ENCODE measurements at places on chromosomes 4 and X.

- DNase-seq: peak; percentile 90
Measured at GRCh38 chr4:182143822-182144625, 99.2 kb upstream of the TENM3 start.

- peak; percentile 74 for DNase-seq
Measured at GRCh38 chrX:53048169-53049126, at the start of gene GPR173. Gene GPR173, plus strand, starts transcription at chrX:53048789. Its CDS starts 27,833 bp downstream, at chrX:53076622.

DNA sequence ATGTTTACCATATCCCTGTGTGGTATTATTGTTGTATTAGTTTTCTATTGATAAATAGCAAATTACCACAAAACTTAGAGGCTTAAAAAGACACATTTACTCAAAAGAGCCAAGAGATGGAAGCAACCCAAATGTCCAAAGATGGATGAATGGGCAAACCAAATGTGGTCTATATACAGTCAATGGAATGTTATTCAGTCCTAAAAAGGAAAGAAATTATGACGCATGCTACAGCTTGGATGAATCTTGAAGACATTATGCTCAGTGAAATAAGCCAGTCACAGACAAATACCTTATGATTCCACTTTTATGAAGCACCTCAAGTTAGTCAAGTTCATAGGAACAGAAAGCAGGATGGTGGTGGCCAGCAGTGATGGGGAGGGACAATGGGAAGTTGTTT is 144.7 kb downstream of the QDPR start:
- DNase-seq: no peak

DNA sequence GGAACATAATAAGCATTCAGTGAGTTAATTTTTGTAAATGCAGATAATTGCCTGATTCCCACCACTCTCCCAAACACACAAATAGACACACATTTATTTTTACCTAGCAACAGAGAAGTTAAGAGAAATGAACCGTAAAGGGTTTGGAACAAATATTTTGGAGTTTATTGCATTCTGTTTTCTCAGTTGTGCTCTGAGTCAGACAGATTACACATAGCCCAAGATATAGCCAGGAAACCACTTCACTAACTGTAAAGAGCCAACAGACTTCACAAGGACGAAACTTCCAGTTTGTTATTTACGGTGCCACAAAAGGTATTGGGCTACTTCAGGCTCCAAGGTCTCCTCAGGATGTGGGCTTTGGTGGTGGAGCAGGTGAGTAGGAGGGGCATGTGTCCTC is 217.0 kb downstream of the BMPR1B start:
- DNase-seq: peak; percentile 54

GRCh38 chrX:123807835-123808416 is 51.9 kb upstream of the XIAP start:
- peak; percentile 82 for DNase-seq

DNA sequence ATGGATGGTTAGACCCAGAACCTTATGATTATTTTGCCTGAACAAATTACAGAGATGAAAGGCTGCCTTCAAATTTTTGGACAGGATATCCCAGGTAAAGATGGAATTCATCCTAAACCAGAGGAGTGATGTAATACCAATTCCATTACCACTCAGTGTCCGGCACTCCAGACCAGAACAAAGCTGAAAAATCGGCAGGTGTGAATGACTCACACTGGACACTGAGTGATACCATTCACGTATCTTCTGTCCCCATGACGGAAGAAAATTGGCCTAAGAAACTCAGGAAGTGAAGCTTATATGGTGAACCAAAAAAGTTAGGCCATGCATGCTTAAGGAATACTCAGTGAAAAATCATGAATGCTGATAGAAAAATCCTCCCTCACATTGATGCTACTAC is 34.5 kb downstream of the PALLD start:
- no peak for DNase-seq

- peak; percentile 27 for DNase-seq
Measured at GRCh38 chr4:37389967-37390580, 145.5 kb downstream of the NWD2 start.

- DNase-seq: no peak
Measured at GRCh38 chr4:152014280-152014679, 253.5 kb upstream of the GATB start.

- DNase-seq: no peak
Measured at GRCh38 chrX:109782994-109783700, 50.1 kb upstream of the ACSL4 start.

- DNase-seq: no peak
Measured at GRCh38 chr4:56360071-56360470, 27.2 kb downstream of the AASDH start.

- no peak for DNase-seq
Measured at GRCh38 chr4:159079074-159079473, 23.8 kb upstream of the RAPGEF2 start.

GRCh38 chr4:181674315-181674875 is 568.8 kb upstream of the TENM3 start:
- peak; percentile 89 for DNase-seq

DNA sequence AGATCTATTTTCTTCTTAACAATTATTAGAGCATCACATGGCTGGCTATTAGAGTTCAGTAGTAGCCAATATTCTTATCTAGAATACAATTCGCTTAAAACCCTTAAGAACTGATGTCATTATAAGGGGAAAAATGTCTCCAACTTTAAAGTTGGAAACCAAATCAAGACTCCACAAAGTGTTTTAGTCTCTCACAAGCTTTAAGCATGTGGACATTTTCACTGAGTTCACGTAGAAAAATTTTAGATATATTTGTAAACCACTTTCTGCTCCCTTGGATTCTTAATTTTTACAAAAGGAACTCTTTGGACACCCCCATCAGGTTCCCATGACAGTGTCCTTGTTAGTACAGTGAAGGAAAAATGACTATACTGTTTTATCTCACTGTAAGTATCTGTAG is 123.9 kb upstream of the NAP1L5 start:
- no peak for DNase-seq

DNA sequence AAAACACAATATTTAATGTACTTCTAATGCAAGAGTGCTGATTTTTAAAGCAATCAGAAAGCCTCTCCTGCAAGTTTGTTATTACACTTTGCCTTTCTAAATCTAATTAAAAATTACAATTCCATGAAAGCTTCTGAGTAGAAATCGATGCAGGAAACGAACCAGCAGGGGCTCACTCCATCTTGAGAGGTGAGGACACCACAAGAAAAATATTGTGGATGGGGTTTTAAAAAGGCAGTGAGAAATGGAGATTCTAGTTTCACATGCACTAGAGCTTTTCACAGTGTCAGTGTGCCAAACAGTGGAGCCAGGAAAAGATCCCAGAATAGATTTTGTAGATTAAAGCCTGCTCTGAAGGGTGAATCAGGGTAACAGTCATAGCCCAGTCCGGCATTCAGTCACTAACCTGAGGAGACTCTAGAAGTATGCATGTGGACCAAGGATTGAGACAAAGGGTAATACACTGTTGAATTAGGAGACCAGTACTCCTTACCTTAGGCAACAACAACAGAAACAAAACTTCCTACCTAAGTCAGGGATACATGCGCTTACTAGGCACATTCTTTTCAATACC is 362.3 kb downstream of the NAF1 start:
- no peak for DNase-seq

Data from fibroblast of skin of right quadriceps (primary cell).